Fibroblast of lung (primary cell): ENCODE measurements at places on chromosomes 3 and 15.
A peak's percentile ranks its signal among the peaks of the same experiment; 100 is the strongest.

DNA sequence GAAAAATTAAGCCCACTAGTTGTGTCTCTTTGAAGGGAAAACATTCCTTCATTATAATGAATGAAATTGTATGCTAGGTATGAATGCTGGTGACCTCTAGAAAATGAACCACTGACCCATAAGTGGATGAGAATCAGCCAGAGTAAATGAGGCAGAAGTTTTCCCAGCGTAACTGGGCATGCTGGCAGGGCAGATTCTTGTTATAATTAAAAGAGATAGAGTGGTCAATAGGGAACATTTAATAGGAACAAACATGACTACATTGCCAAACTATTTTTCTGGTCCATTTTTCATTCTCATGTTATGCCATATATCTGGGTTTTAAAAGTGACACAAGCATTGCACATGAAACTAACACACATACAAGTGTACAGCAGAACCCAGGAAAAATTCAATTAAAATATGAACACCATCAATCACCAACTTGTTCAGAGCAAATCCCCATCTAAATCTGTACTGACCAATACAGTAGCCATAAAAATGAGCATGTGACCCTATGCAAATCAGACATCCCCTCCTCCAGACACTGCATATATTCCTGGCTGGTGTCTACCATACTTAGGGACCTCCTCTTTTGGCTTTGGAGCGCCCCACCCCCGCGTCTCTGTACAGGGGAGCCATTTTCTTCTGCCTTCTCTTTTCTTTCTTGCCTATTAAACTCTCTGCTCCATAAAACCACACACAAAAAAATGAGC lies 4.0 kb downstream of the CLRN1 start:
- DNase-seq: peak; percentile 58
- no peaks in the 10 kb centered on the region for H3K36me3 ChIP-seq
- no peak overlapping the region for H3K27ac ChIP-seq
- H3K27me3 ChIP-seq: no peaks in the 10 kb centered on the region
- H3K4me1 ChIP-seq: no peaks in the 10 kb centered on the region
- no peak overlapping the region for H3K4me3 ChIP-seq

GRCh38 chr15:100715571-100716455 lies 113.4 kb downstream of the ASB7 start:
- peak; percentile 41 for DNase-seq
- no peak overlapping the region for H3K4me3 ChIP-seq
- no peaks in the 10 kb centered on the region for H3K27me3 ChIP-seq
- H3K4me1 ChIP-seq: peaks cover 2% of the 10 kb centered on the region

- no peak overlapping the region for H3K27ac ChIP-seq
- H3K27me3 ChIP-seq: no peaks in the 10 kb centered on the region
- H3K4me1 ChIP-seq: no peaks in the 10 kb centered on the region
- DNase-seq: no peak
- H3K36me3 ChIP-seq: no peaks in the 10 kb centered on the region
These were observed 130.3 kb downstream of the NUP210 start for GRCh38 chr3:13289771-13290285.

DNA sequence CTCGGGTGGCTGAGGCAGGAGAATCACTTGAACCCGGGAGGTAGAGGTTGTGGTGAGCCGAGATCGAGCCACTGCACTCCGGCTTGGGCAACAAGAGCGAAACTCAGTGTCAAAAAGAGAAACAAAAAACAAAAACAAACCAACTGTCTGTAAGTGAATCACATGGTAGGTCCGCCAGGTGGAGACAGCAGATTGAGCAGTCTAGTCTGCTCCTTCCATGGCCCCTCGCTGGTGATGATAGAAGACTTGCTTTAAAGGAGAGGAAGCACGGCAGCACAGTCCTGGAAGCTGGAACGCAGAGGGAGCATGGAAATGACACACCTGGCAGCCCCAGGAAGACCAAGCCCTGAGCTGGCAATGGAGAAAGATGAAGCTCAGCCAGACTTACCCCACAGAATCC lies 31.4 kb upstream of the MGLL start:
- H3K36me3 ChIP-seq: no peaks in the 10 kb centered on the region
- H3K27me3 ChIP-seq: no peaks in the 10 kb centered on the region
- H3K27ac ChIP-seq: no peak overlapping the region
- H3K4me3 ChIP-seq: no peak overlapping the region

GRCh38 chr15:73909651-73910050 lies 16.6 kb upstream of the LOXL1 start:
- H3K4me1 ChIP-seq: no peaks in the 10 kb centered on the region
- no peak for DNase-seq
- no peak overlapping the region for H3K27ac ChIP-seq
- peaks cover 2% of the 10 kb centered on the region for H3K36me3 ChIP-seq
- no peaks in the 10 kb centered on the region for H3K27me3 ChIP-seq
- no peak overlapping the region for H3K4me3 ChIP-seq

DNA sequence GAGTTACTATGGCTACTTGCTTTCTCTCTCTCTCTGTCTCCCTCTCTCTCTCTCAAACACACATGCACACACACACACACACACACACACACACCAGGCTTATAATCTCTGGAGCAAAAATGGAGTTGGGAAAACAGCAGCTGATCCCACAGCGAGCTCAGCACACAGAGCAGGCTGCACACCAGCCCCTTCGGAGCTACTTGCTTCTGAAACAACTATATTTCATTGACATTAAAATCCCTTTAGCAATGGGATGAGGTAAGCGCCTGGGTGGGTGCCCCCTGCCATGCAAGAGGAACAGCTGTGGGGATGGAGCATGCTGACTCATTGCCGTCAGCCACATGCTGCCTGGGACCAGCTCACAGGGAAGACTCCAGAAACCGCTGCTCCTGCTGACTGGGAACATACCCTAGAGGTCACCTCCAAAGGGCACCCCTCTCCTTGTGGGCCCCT lies 45.7 kb downstream of the B3GNT5 start:
- no peaks in the 10 kb centered on the region for H3K4me1 ChIP-seq
- peaks cover 4% of the 10 kb centered on the region for H3K27me3 ChIP-seq
- DNase-seq: peak; percentile 94
- no peak overlapping the region for H3K4me3 ChIP-seq
- H3K27ac ChIP-seq: no peak overlapping the region
